Caki2 (cell line): ENCODE measurements at places on chromosomes 16 and 17.

DNA sequence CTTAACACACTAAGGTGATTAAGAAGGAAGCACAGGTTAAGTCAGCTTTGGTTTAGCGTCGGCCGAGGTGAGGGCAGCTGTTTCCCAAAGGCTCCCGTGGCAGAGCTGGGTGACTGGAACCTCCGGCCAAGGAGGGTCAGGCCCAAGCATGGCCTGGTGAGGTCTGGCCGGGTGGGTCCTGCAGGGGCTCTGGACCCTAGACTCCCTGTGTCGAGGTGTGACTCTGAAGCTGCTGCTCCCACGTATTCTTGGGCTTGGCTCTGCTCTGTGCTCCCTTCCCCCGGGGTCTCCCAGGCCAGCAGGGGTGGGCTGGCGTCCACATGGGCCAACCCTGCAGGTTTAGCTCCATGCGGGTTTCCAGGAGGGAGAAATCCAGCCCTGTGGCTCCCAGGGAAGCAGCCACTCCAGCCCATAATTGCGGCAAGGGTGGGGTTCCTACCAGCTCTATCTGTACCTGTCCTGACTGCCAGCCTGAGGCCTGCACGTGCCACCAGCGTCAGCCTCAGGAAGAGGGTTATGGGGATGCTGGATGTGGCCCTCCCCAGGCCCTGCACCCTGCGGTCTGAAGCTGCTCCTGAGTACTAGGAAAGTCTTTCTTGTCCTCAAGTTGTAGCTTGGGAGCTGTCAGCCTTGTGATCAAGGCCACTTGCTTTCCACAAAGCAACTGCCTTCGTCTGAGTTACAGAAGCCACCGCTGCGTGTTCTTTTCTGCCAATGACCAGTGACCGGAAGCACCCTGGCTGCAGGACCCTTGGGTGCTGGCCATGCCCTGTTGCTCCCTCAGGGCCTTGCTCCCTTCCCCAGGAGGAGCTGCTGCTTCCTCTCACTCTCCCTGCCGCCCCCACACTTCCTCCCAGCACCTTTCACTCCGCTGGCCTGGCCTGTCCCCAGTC lies 4.8 kb downstream of the CDK5R1 start:
- DNase-seq, result no peak

- DNase-seq, result no peak
Measured at GRCh38 chr17:9228408-9229159, 207.3 kb downstream of the NTN1 start.

GRCh38 chr16:24921229-24921628 lies 75.5 kb downstream of the SLC5A11 start:
- DNase-seq, result no peak

DNA sequence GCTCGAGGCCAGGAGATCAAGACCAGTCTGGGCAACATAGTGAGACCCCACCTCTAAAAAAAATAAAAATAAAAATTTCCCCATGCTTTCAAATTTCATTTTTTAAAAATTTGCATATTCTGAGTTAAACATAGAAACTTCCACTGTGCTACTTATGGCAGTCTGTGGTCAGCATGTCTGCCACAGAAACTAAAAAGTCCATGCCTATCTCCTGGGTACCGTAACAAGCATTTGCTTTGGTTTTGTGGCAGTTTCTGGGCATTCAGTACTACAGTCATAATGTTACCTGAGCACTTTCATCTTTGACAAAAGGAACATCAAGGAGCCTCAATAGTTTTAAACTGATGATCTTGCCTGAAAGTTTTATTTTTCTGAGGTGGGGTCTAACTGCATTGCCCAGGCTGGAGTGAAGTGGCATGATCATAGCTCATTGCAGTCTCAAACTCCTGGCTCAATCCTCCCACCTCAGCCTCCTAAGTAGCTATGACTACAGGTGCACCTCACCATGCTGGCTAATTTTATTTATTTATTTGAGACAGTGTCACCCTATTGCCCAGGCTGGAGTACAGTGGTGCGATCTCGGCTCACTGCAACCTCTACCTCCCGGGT lies 13.2 kb upstream of the ITGA2B start:
- DNase-seq, result no peak

- DNase-seq, result no peak
Measured at GRCh38 chr17:10229181-10229580, 30.8 kb upstream of the GAS7 start.

GRCh38 chr17:71257096-71257495 lies 863.7 kb upstream of the SOX9 start:
- DNase-seq, result no peak

DNA sequence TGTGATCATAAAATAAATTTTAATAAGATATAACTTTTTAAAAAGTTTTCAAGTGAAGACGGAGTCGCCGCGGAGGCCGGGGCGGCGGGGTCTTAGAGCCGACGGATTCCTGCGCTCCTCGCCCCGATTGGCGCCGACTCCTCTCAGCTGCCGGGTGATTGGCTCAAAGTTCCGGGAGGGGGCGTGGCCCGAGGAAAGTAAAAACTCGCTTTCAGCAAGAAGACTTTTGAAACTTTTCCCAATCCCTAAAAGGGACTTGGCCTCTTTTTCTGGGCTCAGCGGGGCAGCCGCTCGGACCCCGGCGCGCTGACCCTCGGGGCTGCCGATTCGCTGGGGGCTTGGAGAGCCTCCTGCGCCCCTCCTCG lies at the start of gene FOXC2:
Gene FOXC2, plus strand, starts transcription at position 229 of the 365 bp plus-strand sequence. CDS start 507 bp downstream, outside the sequence.
- peak; percentile 85 for DNase-seq

DNA sequence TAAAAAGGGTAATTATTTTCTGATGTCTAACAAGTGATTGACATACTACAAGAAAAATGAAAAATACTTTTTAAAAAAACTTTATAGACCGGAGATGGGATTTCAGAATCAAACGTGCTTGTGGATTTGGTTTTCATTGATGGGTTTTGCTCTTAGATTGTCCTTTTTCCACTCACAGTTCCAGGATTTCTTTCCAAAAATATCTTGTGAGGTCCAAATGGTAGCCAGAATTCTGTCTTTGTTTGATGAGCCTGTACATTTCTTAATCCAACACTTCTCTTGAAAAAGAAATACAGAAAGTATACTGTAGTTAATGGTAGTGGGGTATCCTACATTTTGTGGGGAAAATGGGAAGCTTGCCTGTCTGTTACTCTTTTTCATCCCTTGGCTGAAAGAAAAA lies 329.3 kb downstream of the KCNJ2 start:
- DNase-seq, result no peak
